ENCODE measurements at places on chromosomes 5 and 9.

- DNase-seq, result no peak
Measured at GRCh38 chr5:58406394-58406793, 53.5 kb downstream of the PLK2 start.

- no peak for DNase-seq
Measured at GRCh38 chr5:136396886-136397285, 31.5 kb upstream of the TRPC7 start.

DNA sequence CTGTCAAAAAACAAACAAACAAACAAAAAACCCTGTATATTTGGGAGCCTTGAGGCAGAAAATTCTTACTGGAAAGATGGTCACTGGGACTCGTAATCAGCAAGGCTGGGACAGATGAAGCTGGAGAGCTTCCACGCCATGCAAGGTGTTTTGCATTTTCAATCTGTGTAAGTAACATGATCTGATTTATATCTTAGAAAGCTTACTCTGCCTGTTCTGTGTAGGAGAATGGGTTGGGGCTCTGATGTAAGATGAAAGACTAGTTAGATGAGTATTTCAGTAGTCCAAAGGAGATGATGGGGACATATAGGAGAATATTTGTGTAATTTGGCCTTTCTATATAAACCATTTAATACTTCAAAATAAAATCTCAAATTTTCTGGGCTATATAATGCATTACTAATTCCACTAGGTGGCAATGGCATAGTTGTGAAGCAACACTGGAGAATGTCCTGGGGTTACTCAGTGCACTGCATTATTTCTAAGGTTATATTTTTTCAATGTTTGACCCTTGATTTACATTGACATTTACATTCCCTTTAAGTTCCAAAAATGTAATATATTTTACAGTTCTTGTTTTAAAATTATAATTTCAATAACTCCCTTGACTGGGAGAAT lies 21.9 kb upstream of the FSD1L start:
- no peak for DNase-seq

GRCh38 chr9:134318941-134319305 lies 7.3 kb upstream of the RXRA start:
- DNase-seq, result no peak

- peak; percentile 65 for DNase-seq
Measured at GRCh38 chr5:42057254-42057690, 132.2 kb downstream of the FBXO4 start.

DNA sequence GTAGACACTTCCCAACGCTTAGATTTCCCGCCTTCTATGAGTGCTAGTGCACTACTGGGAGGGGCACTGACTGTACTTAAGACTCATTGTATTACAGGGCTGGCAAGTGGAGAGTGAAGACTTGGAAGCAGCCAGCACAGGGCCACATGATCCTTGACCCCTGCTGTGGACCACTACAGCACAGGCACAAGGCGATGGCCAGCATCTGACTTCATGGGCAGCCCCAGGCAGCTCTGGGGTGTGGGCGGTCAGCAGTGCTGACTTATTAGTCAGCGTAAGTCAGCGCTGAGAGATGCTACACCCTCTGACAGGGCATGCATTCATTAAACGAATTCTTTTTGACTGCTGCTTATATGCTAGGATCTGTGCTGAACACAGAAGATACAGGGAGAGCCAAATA lies 9.3 kb downstream of the SLC46A2 start:
- no peak for DNase-seq

GRCh38 chr5:40261984-40262383 lies 417.7 kb upstream of the PTGER4 start:
- no peak for DNase-seq

GRCh38 chr5:157624144-157624543 lies 28.1 kb downstream of the SOX30 start:
- no peak for DNase-seq

- DNase-seq, result no peak
Measured at GRCh38 chr9:84966876-84967830, 297.6 kb downstream of the NTRK2 start.

GRCh38 chr5:24268482-24269056 lies 376.2 kb downstream of the CDH10 start:
- no peak for DNase-seq

- no peak for DNase-seq
Measured at GRCh38 chr9:113998525-113999255, 79.4 kb downstream of the AMBP start.

- no peak for DNase-seq
Measured at GRCh38 chr9:93902780-93903655, 52.1 kb downstream of the BARX1 start.

DNA sequence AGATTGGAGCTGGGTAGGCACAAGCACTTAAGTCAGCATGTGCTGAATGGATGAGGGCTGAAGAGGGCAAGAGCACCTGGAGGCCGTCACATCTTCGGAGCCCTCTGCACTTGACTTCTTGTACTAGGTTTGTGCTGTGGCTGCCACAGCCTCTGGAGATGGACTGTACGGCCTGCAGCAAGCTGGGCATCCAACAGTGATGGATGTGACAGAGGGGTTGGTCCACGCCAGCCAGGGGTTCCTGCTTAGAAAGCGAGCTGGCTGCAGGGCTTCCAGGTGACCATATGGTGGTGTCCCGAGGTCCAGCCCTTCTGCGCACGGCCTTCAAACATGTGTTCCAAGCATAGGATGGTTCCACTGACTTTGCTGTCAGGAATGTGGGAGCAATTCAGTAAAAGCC lies 65.1 kb upstream of the PHYKPL start:
- DNase-seq, result no peak

DNA sequence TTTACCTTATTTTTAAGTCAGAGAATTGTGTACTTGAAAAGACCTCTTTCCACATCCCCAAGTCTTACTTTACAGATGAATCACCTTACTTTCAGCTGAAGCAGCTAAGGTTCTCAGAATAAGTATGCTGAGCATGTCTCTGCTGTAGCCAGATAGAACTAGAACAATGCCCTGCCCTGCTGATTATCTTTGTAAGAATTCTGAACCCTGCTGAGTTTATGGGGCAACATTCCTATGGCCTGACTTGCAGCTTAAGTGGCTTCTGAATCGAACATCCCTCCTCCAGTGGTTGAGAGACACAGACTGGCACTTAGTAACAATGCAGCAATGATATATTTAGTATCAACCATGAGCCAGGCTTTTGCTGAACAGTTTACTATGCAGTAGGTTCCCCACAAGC lies 592.0 kb upstream of the WWC1 start:
- DNase-seq, result no peak

- no peak for DNase-seq
Measured at GRCh38 chr5:12023614-12024241, 119.5 kb upstream of the CTNND2 start.

DNA sequence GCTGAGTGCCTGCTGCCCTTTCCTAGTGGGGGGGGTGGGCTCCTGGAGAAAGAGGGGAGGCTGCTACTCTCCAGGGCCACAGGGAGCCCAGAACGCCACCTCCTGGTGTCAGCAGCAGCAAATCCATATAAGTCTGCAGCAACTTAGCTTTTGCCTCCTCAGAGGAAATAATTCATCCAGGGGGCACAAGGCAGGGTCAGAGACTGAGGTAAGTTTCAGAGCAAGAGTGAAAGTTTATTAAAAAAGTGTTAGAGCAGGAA lies 4.0 kb upstream of the CLPTM1L start:
- DNase-seq, result no peak

DNA sequence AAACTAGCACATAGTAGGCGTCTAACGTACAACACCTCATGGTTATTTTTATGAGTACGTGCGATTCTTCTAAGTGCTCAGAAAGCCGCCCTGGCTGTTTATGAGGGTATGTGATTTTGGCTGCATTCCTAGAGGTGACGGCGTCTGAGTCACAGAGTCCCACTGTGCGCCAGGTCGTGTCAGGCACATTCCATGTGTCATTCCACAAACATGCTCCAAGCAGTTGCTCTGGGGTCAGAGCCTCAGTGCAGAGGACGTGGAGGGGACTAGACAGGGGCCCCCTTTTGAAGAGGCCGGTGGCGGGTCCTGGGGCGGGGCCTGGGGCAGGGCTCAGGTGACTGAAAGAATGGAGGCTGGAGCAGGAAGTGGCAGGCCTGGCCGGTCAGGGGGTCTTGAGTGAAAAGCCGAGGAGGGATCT lies 51.9 kb downstream of the NEK6 start:
- DNase-seq, result no peak

DNA sequence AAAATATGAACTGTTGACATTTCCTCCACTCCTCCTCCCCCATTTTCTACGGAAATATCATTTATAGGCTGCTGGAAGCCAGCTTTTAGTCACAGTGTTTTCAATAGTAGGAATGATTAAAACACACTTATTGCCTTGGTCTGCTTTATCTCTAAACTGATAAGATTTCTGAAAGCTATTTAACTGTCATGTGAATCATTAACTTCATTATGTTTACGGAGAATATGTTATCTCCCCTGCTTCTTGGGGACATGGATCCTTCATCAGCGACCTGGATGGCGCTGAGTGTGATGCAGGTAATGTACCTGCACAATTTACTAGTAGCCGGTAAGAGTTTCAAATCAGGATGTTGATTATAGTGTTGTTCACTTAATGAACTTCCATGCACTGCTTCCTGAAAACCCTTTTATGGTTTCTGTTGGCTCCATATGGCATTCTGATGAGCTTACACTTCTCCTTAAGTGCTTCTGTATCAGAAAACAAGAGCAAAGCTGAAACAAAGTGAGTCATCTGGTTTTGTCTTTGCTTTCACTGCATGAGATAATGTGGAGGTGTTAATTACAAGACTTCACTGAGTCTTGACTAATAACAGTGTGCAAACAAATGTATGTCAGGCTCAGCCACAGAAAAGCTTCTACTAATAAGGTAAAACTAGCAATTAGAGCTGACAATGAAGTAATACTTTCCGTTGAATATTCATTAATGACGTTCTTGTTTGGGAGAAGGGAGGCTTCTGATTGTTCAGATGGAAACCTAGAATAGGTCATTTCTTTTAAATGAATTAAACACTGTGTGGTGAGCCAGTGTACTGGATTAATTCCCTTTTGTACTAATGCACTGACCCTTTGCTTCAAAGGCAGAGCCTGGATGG lies 162.4 kb upstream of the ZNF608 start:
- DNase-seq, result no peak

- no peak for DNase-seq
Measured at GRCh38 chr5:151014680-151015343, 5.6 kb upstream of the GPX3 start.

DNA sequence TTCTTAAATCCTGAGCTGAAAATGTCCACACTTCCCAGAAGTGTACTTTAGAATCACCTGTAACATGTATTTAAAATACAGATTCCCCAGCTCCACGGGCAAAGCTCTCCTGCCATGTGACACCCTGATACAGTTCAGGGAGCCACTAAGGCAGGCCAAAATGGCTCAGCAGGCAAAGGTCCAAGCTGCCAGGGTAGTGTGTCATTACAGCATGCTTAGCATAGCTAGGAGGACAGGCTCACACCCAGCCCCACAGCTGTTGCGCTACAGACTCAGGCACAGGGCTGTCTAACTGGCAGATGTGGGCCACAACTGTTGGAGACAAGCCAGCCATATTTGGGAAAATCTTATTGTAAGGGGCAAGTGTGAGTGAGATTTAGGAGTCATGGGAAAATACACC lies 73.0 kb downstream of the C9orf85 start:
- DNase-seq, result no peak

- no peak for DNase-seq
Measured at GRCh38 chr5:163915481-163915961, 410.1 kb downstream of the MAT2B start.

- peak; percentile 7 for DNase-seq
Measured at GRCh38 chr5:122844136-122844909, 1.1 kb upstream of the SNX24 start.

- DNase-seq, result no peak
Measured at GRCh38 chr9:116572095-116572748, 114.9 kb upstream of the TRIM32 start.

DNA sequence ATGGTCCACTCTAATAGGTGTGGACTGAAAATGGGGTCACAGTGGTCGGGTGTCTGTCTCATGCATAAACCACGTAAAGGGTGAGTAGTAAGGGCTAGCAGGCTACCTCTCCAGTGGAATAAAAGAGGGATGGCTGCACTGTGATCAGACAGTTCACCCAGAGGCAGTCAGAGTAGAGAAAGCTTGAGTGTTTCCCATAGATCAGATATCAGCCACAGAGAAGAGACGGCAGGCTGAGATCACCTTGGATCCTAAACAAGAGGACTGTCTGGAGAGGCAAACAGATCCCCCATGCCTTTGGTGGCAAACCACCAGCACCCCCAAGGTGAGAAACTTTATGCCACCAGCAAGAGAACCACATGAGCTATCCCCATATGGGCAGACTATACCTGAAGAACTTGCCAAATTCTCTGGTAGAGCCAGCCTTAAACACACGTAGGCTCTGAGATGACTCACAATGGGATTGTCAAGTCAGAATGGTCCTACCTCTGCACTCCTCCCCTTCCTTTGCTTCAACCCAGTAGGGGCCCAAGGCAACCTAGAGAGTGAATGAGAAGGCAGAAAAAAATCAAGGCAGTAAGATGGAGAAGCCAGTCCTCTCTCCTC lies 205.2 kb upstream of the MAP3K1 start:
- DNase-seq, result peak; percentile 71

- no peak for DNase-seq
Measured at GRCh38 chr9:131418143-131419025, 24.5 kb downstream of the PRRC2B start.

- no peak for DNase-seq
Measured at GRCh38 chr5:91042936-91043255, 340.2 kb downstream of the ARRDC3 start.

DNA sequence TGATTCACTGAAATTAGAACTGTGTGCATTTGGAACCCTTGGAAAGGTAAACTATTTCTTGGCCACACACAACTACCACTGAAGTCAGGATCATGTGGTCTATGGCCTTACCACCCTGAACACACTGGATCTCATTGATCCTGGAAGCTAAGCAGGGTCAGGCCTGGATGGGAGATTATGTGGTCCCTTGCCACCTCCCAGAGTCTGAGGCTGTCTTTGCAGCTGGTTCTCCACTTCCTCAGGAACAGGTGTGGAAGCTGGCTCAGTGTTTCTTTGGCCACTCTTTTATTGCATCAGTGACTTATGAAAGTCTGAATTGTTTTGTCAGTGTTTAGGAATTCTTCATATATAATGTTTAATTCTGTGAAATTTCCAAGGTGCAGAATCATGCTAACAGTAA lies 89.2 kb downstream of the TEK start:
- no peak for DNase-seq

GRCh38 chr9:101579711-101580545 lies 14.8 kb downstream of the PPP3R2 start:
- DNase-seq, result no peak

- no peak for DNase-seq
Measured at GRCh38 chr5:52491071-52491787, 296.5 kb upstream of the ITGA1 start.

GRCh38 chr5:95102687-95103086 lies 182.2 kb downstream of the MCTP1 start:
- no peak for DNase-seq

DNA sequence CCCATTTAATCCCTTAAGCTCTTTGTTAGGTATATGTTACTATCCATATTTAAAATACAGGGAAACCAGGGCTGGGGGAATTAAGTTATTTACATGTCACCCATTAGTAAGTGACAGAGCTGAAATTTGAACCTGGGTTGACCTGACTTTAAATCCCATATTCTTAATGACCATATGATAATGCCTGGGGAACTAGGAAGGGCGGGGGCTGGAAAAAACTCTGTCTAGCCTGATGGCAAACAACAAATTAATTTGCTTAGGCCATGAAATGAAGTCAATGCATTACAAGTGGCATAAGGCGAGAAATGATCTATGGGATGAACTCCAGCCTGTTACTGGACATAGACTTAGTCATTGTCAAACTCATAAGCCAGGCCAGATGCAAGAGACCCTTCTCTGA lies 325.7 kb upstream of the WWC1 start:
- no peak for DNase-seq

GRCh38 chr5:58825441-58825840 lies 242.6 kb downstream of the RAB3C start:
- no peak for DNase-seq
